ENCODE measurements at places on chromosomes 13 and 19.

- DNase-seq = no peak
These were observed 81.1 kb downstream of the GADD45B start for GRCh38 chr19:2557093-2557440.

- DNase-seq = no peak
These were observed 12.0 kb downstream of the POLR2E start for GRCh38 chr19:1082928-1083816.

- DNase-seq = no peak
These were observed 406.8 kb downstream of the MYO16 start for GRCh38 chr13:109036078-109036780.

- DNase-seq = no peak
These were observed 105.9 kb downstream of the AKAP11 start for GRCh38 chr13:42377640-42378382.

GRCh38 chr19:17358395-17358794 lies 18.7 kb downstream of the PLVAP start:
- DNase-seq = no peak

DNA sequence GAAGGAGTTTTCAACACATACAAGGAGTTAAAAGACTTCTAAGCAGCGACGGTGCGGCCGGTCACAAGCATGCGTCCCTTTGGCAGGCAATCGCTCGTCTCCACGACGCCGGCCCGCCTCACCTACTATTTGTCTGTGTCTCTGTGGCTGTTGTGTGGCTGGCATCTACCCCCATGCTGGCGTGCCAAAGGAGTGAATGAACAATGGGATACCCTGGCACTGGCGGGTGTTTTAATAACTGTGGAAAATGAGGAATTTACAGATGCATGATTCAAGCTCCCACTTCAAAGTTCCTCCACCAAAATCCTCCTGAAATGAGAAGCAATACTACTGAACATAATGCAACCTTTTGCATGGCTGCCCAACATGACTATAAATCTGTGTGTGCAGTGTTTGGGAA lies 176.6 kb downstream of the KLF5 start:
- no peak for DNase-seq

GRCh38 chr13:43799191-43799590 lies 12.4 kb upstream of the ENOX1 start:
- DNase-seq = no peak

DNA sequence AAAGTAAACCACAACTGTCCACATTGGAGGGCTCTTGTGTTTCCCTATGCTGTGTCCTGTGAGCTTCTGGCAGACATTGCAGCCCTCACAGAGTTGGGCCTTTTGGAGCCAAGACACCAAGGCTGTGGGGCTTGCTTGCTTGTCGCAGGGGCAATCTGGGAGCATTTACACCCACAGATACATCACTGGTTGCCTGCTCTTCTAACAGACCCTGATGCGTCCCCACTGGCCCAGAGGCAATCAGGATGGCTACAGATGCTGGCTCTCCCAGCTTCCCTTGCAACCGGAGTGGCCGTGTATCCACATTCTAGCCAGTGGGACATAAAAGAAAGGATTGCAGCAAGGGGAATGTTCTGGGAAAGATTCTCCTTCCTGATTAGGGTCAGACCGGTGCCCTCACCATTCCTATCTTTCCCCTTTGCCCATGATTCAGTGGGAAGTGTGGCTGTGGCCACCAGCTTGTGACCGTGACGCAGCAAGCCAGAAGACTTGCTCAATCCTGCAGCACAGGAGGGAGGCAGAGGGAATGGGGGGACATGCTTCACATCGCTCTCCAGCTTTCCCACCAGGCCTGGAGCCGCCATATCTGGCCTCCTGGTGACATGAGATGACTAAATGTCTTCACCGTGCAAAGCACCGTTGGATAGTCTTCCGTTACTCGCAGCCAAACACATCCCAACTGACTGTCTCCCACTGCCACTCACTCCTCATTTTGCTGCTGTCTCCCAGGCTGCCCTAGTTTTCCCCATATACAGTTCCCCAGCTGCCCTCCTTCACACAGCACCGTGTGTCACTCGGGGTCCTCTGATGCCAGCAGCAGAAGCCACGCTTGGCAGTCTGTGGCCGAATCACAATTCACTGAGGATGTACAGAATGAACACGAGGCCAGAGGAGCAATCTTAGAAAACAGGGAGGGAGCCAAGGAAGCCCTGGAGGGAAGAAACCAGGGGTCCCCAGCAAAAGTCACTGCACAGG lies 151.0 kb downstream of the DPF1 start:
- no peak for DNase-seq

DNA sequence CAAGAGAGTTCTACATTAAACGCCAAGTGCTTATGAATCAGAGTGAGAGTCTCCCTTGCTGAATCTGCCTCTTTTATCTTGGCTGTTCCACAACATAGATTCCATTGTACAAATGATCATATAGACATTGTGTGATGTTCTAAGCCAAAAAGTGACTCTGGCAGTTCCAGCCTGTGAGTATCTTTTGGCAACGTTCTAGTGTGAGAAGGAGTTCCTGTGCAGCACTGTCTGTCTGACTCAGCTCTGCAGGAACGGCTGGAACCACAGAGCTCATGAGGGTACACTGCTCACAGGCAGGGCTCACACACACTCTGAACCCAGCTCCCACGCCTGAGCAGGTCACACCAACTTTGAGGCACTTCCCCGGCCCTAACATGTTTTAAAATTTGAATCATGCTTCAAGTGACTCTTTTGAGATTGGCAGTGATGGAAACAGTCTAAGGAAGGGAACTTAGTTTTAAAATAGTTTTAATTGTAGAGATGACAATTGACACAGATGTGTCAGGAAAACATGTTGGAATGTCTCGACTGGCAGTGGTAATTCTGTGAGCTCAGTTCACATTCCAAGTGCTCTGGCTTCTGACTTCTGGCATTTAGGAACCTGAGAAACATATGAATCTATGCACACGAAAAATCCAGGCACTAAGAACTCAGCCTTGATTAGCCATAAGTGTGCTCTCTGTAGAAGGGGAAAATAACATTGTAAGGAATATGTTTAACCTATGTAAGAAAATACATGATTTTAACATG lies 272.0 kb downstream of the UQCRFS1 start:
- DNase-seq = no peak

- DNase-seq = peak; percentile 79
These were observed 25.8 kb downstream of the LACC1 start for GRCh38 chr13:43905435-43906031.

GRCh38 chr19:55315956-55316525 lies 9.1 kb downstream of the TMEM150B start:
- no peak for DNase-seq

DNA sequence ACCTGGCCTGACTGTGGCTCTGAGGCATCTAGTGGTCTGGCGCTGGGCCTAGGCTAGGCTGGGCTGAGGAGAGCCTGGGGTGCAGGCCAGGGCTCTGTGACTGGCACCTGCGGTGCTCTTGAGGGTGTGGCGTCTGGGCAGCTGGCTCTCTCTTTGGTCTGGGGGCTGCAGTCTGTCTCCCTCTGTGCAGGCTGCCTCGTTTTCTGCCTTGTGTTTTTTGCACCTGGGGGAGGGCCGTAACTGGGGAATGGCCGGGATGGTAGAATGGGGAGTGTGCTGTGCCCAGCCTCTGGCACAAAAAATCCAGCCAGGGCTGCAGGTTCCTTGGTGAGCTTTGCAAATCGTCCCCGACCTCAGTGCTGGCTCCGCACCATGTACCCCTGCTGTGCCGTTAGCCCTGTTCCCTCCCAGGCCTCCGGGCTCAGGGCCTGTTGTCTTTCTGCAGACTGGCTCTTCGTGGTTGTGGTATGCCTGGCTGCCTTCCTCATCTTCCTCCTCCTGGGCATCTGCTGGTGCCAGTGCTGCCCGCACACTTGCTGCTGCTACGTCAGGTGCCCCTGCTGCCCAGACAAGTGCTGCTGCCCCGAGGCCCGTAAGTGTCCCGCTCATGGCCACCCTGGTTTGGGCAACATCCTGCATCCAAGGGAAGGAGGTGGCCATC lies 6.5 kb upstream of the USF2 start:
- no peak for DNase-seq

GRCh38 chr19:10554760-10555609 lies 10.8 kb downstream of the KRI1 start:
- no peak for DNase-seq

DNA sequence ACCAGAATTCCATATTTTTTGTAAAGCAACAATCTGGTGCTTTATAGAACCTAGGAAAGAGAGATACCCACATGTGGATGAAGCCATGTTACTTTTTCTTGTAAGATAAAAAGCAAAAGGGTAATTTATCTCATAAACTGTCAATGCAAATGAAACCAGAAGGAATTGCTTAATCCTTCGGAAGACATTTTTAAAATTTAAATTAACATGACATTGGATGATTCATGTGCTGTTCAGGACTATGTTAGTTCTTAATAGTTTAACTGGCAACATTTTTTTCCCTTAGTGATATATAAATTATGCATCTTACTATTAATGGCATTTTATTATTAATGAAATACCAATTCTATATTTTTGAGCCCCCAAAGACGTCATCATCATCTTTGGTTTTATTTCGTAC lies 25.8 kb upstream of the IGLON5 start:
- DNase-seq = no peak

GRCh38 chr19:9075064-9075949 lies 11.6 kb upstream of the OR1M1 start:
- peak; percentile 67 for DNase-seq

DNA sequence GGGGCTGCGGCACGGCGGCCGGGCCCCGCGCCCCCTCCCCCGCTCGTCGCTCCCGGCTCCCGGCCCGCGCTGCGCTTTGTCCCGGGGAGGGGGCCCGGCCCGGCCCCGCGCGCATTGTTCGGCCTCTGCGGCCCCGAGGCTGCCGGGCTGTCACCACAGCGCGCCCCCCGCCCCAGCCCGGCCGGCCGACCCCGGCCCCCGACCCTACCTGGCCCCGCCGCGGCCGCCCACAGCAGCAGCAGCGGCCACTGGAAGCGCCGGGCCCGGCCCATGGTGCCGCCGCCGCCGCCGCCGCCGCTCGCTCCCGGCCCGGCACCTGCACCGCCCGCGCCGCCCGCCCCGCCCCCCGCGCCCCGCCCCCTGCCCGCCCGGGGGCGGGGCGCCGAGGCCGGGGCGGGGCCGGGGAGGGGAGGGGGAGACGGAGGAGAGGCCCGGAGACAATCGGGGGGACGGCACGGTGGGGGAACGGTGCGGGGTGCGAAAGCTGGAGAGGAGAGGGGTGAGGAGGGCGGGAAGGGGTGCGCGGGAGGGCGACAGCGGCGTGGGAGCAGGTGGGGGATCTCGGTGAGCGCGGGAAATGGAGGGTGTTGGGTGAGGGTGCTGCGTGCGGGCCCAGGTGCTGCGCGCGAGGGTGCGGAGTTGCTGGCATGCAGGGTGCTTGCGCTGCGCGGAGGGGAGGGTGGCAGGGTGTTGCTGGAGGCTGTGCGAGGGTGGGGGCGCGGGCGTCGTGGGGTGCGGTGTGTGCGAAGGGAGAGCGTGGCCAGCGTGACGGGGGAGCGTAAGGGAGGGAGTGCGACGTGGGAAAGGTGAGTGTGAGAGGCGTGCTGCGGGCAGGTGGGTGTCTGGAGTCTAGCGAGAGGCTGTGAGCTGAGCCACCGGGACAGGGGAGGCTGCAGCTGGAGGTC lies at the start of gene CADM4:
Gene CADM4 (minus strand): TSS at position 332 of the 905 bp plus-strand sequence. CDS start 60 bp downstream, at position 272.
- peak; percentile 52 for DNase-seq

DNA sequence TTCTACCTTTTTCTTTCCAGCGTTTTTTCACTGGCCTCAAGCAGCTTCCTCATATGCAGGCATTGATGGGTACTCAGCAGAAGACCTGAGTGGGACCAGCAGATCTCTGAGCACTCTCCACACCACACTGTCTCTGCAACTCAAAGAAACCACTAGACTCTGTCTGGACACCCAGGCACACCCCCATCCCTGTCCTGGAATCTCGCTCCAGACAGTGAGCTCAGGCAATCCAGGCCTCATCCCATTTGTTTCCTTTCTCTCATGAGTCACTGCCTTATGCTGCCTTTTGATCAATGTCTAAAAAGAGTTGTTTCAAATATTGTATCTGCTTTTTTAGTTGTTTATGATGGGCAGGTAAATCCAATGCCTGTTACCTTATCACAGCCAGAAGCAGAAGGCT lies 19.7 kb upstream of the POP4 start:
- DNase-seq = no peak

DNA sequence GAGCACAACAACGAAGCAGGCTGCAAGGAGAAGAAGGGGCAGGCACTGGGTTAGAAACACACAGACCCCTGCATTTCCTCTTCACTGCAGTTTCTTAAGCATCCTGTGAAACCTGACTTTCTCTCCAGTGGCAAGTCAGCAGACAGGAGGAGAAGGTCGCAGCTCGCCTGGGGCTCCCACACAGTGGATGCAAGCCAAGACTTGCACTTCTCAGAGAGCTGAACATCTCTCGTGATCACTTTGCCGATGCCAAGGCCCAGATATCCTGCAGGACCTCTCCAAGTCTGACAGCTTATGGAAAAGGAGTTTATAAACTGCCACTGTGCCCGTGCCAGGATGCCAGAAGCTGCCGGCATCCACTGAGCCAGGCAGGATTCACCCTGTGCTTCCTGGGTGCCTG lies 18.4 kb downstream of the TMEM272 start:
- no peak for DNase-seq
